ENCODE measurements at places on chromosomes 3 and 15.

DNA sequence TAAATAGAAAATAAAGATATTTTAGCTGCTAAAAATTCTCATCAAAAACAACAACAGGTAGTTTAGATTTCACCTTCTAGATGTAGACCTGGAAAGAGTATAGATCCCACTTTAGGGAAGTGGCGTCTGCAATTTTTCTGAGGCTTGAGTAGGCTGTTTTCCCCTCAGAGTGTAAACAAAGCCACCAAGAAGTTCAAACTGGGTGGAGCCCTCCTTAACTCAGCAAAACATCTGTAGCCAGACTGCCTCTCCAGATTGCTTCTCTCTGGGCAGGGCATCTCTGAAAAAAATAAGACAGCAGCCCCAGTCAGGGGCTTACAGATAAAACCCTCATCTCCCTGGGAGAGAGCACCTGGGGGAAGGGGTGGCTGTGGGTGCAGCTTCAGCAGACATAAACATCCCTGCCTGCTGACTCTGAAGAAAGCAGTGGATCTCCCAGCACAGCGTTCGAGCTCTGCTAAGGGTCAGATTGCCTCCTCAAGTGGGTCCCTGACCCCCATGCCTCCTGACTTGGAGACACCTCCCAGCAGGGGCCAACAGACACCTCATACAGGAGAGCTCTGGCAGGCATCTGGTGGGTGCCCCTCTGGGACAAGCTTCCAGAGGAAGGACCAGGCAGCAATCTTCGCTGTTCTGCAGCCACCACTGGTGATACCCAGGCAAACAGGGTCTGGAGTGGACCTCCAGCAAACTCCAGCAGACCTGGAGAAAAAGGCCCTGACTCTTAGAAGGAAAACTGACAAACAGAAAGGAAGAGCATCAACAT is 259.6 kb downstream of the STXBP5L start:
- no peak for DNase-seq

DNA sequence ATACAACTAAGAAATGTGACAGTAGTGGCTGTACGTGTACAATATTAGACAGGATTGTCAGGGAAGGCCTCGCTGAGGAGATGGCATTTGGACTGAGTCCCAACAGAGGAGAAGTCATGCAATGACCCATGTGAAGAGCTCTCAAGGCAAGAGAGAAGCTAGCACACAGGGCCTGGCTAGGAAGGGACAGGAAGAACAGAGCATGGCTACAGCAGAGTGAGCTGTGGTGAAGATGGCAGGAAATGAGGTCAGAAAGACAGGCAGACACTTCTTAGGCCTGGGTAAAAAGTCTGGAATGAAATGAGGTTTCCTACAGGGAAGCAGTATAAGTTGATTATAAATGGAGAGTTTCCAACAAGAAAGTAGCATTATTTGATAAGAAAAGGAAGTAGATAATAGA is 33.2 kb upstream of the LEKR1 start:
- DNase-seq: no peak

- no peak for DNase-seq
Observed at GRCh38 chr3:171283848-171284222, 176.4 kb downstream of the TNIK start.

DNA sequence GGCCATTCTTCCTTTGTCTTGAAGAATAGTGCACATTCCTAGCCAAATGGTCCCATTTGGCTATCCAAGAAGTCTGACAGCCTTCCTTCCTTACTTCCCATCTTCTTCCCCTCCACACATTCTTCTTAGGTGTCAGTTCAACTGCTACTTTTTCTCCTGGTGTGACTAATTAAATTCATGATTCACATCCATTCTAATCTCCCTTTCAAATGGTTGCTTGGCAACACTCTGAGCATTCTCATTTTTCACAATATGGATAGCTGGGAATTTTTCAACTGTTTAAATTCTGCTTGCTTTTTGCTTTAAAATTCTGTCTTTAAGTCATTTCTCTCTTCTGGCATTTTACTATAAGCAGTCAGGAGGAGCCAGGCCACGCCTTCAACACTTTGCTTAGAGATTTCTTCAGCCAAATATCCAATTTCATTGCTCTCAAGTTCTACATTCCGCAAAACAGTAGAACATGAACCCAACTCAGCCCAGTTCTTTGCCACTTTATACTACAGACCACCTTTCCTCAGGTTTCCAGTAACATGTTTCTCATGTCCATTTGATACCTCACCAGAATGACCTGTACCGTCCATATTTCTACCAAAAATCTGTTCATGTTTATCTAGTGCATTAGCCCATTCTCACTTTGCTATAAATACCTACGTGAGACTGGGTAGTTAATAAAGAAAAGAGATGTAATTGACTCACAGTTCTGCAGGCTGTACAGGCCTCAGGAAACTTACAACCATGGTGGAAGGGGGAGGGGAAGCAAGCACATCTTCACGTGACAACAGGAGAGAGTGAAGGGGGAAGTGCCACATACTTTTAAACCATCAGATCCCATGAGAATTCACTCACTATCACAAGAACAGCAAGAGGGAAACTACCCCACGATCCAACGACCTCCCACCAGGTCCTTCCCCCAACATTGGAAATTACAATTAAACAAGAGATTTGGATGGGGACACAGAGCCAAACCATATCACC is 31.9 kb upstream of the MCF2L2 start:
- DNase-seq: no peak

DNA sequence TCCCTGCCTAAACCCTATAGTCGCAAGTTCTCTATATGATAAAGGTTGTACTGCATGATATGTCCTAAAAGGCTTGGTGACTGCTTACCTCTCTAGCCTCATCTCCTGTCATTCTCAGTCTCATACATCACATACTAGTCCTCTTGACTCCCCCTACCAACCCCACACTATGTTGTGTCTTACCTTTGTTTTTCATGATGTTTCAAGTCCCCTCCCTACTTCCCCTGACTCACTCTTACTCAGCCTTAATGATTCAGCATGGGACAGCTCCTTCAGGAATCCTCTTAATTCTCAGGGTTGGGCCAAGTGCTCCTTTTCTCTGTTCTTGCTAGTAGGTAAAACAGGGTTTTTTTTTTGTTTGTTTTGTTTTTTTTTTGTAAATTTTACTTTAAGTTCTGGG is 49.6 kb downstream of the SLMAP start:
- DNase-seq: no peak

All from activated T-cell treated with anti-CD3 and anti-CD28 coated beads for 1 hour (primary cell).